ENCODE measurements at places on chromosomes 2 and 18. TPM values are rescaled to one million over a fixed set of nuclear protein-coding genes. Genes with fewer than 3 reads are reported as not detected.

The TRIM43 gene
- total RNA-seq = not detected

The NEB gene
- 1.2 TPM for total RNA-seq

- DNase-seq = no peak
Measured at GRCh38 chr2:61710711-61711110, 143.1 kb downstream of the FAM161A start.

DNA sequence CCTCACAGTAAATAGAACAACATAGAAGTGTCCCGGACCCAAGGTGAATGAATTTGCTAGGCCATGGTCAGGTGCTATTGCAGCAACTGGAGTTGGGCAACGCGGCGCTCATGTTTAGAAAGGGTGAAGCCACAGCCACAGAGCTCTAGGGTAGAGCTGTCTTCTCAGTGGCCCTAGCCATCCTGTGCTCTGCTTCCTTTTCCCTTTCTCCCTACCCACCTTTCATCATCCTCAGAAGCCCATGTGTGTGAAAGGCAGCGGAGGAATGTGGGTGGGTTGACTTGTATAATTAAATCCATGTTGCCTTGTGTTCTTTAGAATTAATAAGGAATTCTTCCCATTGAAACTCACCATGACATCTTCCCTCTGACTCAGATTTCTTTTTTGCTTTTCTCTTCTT, 336.7 kb downstream of the OSR1 start:
- DNase-seq = no peak

Measured in dermis blood vessel endothelial cell (primary cell).